ENCODE measurements at places on chromosomes 3 and 15.

GRCh38 chr3:101938262-101938847 is 89.0 kb downstream of the NFKBIZ start:
- DNase-seq = no peak

- peak; percentile 0 for DNase-seq
Measured at GRCh38 chr3:67335813-67336212, 318.6 kb downstream of the SUCLG2 start.

DNA sequence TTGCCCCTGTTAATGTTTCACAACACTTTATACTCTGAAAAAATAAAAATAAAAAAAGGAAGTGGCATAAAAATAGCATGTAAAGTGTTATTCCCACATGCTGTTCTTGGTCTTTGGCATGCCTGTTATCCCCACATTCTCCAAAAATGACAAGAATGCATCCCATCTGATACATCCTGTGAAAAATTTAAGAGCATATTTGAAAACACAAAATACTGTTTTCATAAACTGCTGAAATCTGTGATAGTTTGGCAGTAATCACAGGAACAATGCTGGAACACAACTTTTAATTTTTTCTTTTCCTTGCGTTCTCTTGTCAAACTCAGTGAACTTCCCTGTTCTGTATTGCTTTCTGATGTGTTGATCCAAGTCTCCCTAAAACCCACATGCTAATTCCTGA is 288.8 kb downstream of the ROBO2 start:
- no peak for DNase-seq

DNA sequence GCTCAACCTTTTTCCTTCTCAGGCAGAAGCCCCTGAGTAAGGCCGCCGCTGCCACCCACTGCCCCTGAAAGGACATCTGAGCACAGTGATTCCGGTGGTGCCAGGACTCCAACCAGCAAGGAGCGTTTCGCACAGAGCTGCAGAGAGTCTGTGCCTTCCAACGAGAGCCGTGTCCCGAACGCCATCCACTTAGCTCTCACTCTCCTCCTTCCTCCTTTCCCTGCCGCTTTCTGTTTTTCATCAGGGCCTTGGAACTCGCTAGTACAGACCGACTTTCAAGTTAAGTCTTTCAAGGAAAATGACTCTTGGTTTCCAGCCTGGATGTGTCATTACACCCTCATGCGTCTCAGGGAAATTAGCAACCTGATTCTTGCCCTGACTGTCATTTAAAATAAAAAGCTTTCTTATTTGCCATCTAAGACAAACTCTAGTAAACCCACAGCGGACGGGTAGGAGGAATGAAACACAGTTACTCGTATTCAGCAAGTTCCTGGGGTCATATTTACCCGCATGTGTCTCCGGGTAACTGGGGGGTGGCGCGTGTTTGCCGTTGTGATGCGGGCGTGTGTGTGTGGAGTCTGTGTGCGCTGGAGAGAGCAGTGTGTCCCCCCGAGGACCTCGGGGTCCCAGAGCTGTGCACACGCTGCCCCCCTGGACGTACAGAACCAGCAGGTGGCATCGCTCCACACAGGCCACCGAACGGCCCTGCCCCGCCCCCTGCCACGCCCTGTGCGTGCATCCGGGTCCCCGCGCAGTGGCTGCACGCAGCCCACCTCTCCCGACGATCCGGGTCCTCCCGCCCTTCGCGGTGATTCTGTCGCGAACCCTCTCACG is 30.4 kb upstream of the ALDH1A3 start:
- DNase-seq = peak; percentile 46

DNA sequence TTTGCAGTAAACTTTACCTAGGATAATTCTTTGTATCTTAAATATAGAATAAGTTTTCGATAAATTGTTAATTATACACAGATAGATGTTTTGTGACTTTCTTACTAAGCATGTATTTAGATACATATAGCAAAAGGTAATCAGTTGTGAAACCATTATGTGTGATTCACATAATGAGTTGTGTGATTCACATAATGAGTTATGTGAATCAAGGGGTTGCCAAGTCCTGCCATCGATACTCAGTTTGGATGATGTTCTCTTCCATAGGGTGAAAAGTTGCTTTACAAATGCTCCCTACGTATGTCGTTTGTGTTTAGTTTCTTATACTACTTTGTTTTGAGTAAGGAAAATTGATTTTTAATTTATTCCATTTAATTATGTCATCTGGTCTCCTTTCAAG is 682.1 kb downstream of the MECOM start:
- DNase-seq = peak; percentile 26
